ENCODE measurements at places on chromosomes 3 and 15.

- DNase-seq = peak; percentile 81
Measured at GRCh38 chr15:82952158-82953081, at the start of gene HOMER2. HOMER2 (minus strand) TSS chr15:82952720; CDS start chr15:82952535, 185 bp downstream.

DNA sequence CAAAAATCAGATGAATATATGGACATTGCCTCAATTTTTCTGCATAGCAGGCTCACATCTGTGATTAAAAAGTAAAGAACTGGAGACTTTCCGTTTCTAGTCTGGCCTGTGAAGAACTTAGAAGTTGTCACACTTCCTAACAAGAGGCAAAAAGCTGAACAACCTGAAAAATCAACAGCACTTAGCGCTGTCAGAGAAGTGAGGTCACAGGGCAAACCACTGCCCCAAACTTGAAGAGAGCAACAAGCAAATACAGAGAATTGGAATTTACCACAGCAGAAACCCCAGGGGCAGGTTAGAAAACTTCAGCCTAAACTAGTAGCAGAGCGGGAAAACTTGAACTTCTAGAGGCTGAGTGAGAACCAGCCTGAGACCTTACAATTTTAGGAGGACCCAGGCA is 38.9 kb downstream of the CCDC54 start:
- no peak for DNase-seq

- DNase-seq = no peak
Measured at GRCh38 chr3:108171106-108171505, 51.1 kb downstream of the IFT57 start.

DNA sequence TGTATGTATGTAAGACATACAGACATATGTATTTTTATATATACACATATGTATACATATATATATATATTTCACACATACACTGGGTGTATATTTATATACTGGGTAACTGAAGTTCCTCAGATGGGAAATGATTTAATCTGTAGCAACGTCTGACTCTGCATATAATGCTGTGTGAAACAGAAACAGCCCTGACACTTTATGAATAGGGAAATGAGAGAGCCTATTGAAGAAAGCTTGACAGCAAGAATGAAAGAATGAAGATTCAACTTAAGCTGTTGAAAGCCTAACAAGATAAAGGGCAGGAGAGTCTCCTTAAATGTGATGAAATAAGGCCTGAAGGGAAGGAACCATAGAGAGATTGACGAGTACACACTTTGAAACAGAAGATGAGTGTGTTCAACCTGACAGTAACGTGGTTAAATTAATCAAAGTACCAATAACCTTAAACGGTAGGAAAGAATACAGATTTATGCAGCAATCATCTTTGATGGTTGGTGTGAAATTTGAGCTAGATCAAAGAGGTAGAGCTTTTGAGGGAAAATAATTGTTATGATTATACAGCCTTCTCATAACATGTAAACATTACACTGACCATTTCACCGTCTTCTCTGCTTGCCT is 169.9 kb downstream of the MECOM start:
- no peak for DNase-seq

GRCh38 chr15:29616512-29616911 is 205.8 kb downstream of the TJP1 start:
- DNase-seq = no peak

DNA sequence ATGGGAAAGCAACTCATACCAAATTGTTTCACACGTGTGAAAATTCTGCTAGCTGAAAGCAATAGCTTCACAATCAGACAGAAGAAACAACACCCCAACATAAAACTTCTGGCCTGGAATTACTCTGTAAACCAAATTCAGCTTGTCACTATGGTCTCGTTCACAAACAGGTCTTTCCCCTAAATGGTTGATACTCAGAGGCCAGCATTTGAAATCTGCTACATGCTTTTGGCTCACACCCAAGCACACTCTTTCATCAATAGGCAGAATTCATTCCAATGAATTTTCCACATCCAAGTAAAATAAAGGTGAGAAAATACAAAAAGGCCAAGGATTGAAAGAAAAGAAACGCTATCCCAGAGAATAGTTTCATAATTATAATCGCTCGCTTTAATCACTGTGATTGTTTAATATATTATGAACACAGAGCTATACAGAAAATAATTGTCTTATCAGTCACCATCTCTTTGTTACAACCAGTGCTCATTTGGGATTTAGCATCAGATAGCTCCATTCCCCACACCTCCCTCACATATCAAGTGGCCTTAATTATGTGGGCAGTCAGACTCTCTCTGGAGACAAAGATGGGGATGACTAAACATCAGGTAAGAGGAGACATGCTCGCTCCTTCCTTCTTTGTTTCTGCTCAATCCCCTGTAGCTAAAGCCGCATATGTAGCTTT is 503.8 kb upstream of the ARRDC4 start:
- no peak for DNase-seq

- DNase-seq = no peak
Measured at GRCh38 chr3:72739531-72740466, 108.4 kb downstream of the SHQ1 start.
